ENCODE measurements at places on chromosomes 2 and 18.

GRCh38 chr2:68943581-68944568 is 8.8 kb downstream of the GKN2 start:
- DNase-seq, result peak; percentile 66

DNA sequence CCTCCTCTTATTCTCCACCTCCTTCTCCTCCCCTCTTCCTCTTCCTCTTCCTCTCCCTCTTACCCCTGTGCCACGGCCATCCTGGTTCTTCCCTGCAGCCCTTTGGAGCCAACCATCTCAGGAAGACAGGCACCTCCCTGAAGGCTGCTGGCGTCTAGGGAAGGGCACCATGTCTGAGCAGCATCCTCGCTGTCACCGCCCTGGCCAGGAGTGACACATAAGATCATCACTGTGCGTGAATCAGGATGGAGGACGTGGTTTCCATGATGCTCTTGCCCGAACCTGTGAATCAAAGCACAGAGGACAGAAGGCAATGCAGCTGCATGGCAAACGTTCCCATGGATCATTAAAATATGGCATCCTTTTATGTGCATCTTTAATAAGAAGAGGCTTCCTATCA is 236.0 kb downstream of the SH3BP4 start:
- DNase-seq, result no peak

DNA sequence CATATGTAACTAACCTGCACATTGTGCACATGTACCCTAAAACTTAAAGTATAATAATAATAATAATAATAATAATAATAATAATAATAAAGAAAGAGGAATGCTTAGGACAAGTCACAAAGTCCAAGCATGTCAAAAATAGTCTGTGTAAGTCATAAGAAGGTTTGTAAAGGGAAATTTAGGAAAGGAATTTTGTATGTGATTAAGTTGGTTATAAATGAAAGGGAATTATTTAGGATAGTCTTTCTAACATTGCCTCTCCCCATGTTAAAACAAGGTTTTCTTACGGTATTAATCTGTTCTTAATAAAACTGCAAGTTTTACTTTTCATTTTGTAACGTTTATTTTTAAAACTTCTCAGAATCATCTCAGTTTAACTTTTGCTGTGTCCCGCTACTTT is 62.8 kb downstream of the SESTD1 start:
- no peak for DNase-seq

DNA sequence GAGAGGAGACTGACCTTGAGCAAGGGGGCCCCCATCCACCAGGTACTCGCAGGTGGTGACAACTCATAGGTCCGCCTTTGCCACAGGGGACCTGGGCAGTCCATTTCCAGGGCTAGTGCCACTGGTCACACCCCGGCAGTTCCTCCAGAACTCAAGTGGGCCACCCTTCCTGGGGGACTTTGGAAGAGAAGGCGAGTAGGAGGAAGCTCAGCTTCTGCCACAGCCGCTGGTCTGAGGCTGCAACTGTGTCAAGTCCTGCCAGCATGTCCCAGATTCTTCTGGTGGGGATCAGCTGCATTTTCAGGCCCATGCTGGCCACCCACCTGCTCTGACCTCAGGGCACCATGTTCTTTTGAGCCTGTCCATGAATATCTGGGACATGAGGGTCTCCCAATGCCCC is 423.9 kb upstream of the MYT1L start:
- no peak for DNase-seq

- no peak for DNase-seq
These were observed 50.3 kb upstream of the TWIST2 start for GRCh38 chr2:238797537-238797936.

DNA sequence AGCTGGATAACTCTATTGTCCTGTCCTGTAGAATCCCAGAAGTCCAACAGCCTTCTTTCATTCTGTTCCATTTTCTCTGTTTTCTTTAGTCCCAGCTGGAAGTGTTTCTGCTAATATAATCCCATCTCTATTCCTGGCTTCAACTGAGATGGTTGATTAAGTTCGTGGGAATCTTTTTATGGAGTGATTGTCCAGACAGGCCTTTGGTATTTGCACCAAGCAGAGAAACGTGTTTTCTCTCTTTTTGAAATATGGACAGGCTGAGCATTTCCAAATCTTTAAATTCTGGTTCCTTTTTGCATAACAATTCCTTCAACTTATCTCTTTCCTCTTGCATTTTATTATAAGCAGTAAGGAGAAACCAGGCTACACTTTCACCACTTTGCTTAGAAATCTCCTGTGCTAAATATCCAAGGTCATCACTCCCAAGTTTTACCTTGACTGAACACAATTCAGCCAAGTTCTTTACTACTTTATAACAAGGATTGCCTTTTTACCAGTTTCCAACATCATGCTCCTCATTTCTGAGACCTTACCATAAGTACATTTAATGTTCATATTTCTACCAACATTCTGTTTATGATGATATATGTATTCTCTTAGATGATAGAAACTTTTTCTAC is 108.8 kb downstream of the ZFP36L2 start:
- no peak for DNase-seq

- DNase-seq, result no peak
These were observed 155.3 kb downstream of the UXS1 start for GRCh38 chr2:106038601-106039375.

DNA sequence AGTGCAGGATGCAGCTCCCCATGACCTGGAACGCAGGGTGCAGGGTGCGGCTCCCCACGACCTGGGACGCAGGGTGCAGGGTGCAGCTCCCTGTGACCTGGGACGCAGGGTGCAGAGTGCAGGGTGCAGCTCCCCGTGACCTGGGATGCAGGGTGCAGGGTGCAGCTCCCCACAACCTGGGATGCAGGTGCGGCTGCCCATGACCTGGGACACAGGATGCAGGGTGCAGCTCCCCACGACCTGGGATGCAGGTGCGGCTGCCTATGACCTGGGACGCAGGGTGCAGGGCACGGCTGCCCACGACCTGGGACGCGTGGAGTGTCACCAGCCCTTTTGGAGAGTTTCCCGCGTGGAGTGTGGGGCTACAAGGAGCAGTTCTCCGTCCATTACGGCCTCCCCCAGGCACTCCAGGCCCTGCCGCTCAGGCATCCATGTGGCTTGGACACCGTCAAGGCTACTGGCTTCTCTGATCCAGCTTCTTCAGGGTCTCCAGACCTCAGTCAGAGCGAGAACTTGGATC is 38.7 kb downstream of the PXDN start:
- DNase-seq, result no peak
